GM23338 (cell line): ENCODE measurements at places on chromosomes 6 and 20. TPM values are rescaled to one million over a fixed set of nuclear protein-coding genes. Genes with fewer than 3 reads are reported as not detected.

GRCh38 chr6:116268589-116269293 lies 11.0 kb downstream of the TSPYL1 start:
- peak; percentile 85 for DNase-seq

DNA sequence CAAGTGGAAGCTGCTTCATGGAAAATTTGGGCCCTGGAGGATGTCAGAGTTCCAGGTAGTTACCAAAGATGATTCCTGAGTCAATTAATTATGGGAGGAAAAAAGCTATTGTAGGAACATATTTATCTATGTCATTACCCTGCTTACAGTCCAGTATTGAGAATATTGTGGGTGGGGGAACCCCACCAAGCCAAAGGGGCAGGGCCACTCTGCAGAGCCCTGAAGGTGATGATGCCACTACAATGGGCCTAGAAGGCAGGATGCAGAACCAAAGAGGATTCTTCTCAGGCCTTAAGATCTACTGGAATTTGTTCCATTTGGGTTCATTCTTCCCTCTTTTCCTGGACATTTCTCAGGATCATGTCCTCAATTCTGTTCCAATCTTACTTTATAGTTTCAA lies 375.2 kb upstream of the MARCKS start:
- DNase-seq = no peak

Gene ADGRF4
- polyA plus RNA-seq = not detected in 2 replicates

DNA sequence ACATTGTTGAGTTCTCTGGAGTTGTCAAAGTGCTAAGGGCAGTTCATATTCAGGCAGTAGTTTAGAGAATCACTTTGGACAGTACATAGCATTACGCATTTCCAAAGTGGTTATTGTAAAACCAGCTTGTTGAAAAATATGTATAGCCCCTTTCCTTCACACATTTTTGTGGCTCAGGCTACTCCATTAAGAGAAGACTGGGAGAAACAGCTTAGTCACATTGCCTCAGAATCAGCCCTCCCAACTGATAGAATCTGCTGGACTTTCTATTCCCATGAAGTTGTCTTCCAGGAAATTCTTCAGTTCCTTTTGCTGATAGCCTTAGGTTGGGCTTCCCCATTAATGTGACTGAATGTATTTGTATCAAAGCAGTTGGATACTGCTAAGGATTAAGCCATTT lies 39.5 kb upstream of the HDGFL1 start:
- no peak for DNase-seq

DNA sequence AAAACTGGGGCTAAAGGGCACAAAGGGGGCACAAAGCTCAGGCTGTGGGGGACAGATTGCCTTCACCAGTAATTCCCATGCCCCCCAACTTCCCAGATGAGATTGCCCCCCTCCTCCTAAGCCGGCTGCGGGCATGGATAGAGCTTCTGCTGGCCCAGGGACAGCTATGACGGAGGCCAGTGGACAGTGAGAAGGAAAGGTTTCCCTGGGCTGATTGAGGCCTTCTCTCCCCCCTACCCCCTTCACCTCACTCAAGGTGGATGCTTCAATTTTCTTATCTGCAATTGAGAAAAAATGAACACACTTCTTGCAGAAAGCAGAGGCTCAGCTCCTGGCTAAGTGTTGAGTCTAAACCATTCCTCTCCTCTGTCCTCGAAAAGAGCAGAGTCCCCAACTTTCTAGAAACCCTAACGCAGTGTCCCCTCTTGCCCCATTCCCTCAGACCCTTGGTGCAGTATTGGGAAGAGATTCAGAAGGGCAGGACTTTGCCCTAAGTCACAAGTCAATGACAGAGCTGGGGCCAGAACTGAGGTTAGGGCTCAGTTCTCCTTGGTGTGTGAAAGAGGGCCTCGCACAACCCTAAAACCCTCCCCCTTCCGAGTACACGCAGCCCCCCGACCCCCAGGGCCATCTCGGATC lies 808 bp downstream of the SDC4 start:
- DNase-seq = no peak

DNA sequence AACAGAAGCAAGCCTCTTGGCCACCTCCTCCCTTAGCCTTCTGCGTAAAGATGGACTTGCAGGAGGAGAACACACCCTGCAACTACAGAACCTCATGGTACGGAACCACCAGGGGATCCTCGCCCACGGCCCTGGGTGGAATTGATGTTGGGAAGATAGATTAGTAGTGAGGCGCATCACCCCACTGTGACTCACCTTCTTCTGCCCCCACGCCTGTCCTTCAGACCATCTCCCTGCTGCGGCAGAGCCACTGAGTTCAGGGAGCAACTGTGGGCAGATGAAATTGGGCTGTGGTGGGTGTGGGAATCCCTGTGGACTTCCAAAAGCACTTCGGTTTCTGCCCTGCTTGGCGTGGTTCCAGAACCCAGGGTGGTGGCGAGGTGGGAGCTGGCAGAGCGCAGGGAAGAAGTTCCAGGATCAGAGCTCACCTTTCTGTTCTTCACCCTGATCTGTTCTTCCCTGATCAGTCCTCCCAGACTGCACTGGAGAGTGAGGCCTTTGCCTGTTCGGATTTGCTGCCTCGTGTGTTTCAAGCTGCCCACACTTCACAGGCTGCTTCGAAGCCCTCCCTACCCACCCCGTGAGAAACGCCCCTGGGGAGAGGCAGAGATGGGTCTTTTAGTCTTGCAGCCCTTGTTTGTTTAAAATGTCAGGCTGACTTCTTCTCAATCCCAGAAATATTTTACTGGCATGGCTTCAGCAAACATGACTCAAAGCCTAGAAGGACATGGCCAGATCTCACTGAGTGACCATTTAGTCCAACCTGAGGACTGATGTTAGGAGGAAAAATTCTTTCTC lies 92.8 kb upstream of the MLN start:
- no peak for DNase-seq
